ENCODE measurements at places on chromosomes 13 and 19. TPM values are rescaled to one million over a fixed set of nuclear protein-coding genes. Genes with fewer than 3 reads are reported as not detected.
A peak's percentile ranks its signal among the peaks of the same experiment; 100 is the strongest.

WDR88 gene
- not detected for total RNA-seq

SLC17A7 gene
- total RNA-seq = 2.3 TPM

FGF21 gene
- not detected for total RNA-seq

SCAF1 gene
- 81.7 TPM for total RNA-seq

RNF126 gene
- total RNA-seq = 64.7 TPM

GRCh38 chr13:23928985-23929384 is 31.7 kb upstream of the C1QTNF9B start:
- DNase-seq = no peak

DNA sequence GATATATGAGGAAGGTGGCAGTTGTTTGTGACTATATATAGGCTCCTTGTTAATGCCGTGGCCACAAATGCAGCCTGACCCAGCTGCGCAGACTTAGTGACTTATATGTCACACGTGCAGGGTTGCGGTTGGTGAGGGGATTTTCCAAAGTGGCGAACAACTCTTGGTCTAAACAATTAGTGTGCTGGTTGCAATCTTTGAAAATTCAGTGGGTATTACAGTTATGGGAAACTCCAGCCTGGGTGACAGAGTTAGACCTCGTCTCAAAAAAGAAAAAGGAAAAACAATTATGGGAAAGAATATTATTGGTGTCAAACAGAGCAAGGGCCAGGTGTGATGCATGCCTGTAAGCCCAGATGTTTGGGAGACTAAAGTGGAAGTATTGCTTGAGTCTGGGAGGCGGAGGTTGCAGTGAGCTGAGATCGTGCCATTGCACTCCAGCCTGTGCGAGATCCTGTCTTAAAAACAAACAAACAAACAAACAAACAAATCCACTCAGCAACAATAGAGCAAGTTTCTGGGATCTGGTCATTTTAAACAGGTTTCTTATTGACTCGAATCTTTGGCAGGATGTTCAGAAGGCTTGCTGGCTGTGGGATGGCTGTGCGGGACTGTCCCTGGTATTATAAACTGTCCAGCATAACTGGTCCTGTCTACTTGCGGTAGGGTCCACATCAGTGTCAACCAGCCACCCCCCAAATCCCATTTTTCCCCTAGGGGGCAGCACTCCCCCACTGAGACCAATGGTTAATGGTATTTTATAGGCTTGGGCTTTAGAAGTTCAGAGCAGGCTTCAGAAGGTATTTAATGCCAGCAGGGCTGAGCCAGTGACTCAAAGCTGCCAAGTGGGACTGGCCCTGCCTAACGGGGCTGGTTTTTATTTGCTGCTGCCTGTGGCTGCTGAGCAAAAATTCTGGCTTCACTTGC is 15.4 kb downstream of the RELB start:
- DNase-seq = peak; percentile 94

DNA sequence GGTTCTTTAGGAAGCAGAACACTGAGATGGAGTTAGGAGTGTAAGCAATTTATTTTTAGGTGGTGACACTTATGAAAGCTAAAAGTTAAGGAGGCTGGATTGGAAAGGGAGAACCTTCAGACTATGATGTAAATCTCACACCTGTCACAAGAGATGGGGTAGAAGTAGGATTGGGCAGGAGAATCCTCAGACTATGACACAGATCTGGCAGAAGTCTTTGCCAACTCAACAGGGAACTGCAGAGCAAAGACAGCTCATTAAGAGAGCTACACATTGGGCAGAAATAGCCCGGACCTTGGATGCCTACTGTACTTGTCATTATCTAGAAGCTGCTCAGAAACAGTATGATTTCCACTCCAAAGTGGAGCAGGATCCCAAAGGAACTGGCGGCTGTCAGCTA is 134.4 kb downstream of the DNAJC15 start:
- no peak for DNase-seq
